Activated CD4-positive, alpha-beta T cell treated with anti-CD3 and anti-CD28 coated beads, Interleukin-2, Interleukin-4, amounts not matched to agents 100 ng/mL and 50 ng/mL, durations not matched to agents 16 hours and 8 hours (primary cell): ENCODE measurements at places on chromosomes 16 and 17.
A peak's percentile ranks its signal among the peaks of the same experiment; 100 is the strongest.

GRCh38 chr17:37312137-37312923 is 63.5 kb upstream of the C17orf78 start:
- DNase-seq, result no peak

- no peak for DNase-seq
Observed at GRCh38 chr17:31349454-31349853, 28.0 kb upstream of the EVI2A start.

DNA sequence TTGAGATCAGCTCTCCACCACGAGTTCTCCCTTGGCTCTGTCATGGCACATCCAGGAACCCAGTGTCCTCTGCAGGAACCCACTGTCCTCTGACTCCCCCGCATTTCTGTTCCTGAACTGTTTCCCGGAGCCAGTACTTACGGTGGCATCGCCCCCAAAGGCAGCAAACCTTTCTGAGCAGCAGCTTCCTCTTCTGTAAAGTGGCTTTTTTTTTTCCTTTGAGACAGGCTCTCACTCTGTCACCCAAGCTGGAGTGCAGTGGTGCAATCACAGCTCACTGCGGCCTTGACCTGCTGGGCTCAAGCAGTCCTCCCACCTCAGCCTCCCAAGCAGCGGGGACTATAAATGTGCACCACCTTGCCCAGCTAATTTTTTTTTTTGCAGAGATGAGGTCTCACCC is 32.2 kb downstream of the NAGPA start:
- no peak for DNase-seq

DNA sequence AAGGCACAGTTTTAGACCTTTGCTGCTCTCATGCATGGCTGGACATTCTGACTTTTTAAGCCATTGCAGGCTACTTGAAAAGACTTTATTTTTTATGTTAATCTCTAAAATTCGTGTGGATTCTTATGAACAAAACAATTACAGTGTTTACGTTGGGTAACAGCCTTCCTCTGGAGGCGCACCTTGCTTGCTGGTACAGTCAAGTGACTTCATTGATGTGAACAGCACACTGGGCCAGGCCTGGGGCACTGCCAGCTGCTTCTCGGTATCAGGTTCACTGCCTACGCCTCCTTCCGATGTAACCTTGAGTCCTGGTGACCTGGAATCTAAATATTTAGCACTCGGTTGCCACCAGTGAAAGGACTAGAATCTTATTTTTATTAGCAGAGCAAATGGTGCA is 27.8 kb downstream of the MARCHF10 start:
- no peak for DNase-seq

- DNase-seq, result no peak
Observed at GRCh38 chr17:36877771-36878170, 59.5 kb upstream of the LHX1 start.

GRCh38 chr17:79116575-79117368 is 42.1 kb downstream of the ENGASE start:
- DNase-seq, result no peak

DNA sequence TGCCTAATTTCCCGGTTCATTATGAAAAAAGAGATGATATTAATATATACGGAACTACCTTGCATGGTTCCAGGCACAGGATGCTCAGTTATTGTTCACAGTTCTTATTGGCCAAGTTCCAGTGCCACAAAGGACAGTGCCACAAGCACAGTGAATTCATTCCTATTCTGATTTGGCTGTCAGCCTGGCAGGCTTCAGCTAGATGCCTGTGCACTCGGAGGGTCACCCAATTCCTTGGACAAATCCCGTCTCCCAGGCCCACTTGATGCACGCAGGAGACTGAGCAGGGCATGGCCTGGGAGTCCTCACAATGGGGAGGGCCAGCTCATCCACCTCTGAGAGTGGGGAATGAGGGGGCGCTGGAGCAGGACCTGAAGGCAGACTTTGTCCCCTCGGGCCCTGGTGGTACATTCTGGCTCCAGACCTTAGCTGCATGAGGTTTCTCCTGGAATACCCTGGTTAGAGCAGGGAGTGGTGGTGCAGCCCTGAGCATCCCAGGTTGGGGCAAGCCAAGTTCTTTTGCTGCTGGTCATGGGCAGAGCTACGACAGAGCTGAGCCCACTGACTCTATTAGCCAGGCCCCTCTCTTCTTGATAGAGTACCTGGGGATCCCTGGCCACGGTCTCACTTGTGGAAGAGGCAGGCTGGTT is 41.4 kb downstream of the MIS12 start:
- no peak for DNase-seq

- peak; percentile 18 for DNase-seq
Observed at GRCh38 chr17:60077672-60078519, 825 bp downstream of the HEATR6 start.

DNA sequence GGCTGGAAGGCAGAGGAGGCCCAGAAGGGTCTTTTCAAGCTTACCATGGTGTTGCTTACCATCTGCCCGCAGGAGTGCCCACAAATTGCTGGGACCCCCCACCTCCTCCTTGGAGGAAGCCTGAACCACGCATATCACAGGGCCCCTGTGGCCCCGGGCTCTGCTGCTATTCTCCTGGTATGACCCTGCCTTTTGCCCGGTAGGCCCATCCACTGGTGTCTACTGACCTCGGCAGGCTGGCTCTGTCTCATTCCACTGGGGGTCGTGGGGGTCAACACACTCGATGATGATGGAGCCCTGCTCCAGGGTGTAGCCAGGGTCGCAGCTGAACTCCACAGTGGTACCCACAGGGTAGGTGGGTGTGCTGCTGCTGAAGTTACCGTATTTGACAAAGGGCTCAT is 8.2 kb upstream of the PHF12 start:
- no peak for DNase-seq

DNA sequence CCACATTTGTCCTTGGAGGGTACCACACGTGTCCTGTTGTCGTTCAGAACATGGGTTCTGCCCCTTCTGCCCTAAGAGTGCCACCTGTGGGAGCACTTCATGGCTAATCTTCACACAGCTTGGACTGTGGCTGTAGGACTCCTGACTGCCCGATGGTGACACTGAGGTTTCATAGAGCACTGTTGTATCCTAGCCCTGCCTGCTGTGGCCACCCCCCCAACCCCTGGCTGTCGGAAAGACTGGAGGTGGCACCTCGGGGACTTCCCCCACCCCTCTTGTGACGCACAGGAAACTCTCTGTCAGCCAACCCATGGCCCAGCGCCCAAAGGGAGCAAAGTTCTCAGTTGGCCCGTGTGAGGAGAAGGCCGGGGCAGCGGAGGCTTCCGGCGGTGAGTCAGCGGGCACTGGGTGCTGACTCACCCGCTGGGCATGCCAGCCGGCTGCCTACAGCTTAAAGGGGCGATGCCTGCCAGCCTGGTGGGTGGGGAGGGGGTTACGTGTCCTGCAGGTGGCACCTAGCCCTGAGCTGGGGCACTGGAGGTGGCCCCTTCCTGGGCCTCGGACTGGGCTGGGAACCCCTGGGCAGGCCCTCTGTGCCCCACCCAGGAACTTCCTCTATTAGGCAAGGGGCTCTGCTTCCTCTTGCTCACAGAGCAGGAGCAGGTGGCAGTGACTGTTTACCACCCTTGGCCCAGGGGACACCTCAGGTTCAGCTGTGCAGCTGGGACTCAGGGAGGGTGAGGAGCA is 3.4 kb downstream of the MAP2K3 start:
- DNase-seq, result peak; percentile 97

GRCh38 chr17:57405491-57406072 is 149.3 kb downstream of the MSI2 start:
- no peak for DNase-seq

DNA sequence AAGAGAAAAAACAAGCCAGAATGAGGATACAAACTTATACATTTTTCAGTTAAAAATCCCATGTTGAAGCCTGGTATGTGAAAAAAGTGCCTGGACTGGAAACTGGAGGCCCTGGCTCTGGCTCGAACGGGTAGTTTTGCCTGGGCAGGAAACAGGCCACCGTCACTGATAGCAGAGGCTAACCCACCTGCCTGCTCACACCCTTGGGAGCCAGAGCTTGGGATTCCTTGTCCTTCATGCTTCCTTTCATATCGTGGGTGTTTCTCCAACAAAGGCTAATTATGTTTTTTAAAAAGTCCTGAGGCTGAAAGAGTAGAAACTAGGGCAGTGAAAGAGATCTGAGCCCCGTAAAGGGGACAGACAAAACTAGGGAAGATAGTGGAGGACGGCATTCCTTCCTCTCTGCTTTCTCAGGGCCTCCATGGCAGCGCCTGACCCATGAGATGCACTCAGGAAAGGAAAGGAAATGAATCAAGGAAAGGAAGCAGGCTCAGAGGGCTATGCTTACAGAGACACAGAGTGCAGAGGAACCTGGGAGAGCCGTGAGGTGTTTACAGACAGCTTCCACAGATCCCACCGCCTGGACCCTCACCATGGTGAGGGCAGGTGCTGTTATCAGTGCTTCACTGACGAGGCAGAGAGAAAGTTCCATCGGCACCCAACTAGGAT is 138.1 kb downstream of the PARN start:
- no peak for DNase-seq

GRCh38 chr16:8717469-8717868 is 43.1 kb downstream of the ABAT start:
- DNase-seq, result no peak

GRCh38 chr17:74964988-74965622 is 7.5 kb downstream of the HID1 start:
- DNase-seq, result no peak
